Foreskin fibroblast (primary cell): ENCODE measurements at places on chromosomes 6 and 20.

DNA sequence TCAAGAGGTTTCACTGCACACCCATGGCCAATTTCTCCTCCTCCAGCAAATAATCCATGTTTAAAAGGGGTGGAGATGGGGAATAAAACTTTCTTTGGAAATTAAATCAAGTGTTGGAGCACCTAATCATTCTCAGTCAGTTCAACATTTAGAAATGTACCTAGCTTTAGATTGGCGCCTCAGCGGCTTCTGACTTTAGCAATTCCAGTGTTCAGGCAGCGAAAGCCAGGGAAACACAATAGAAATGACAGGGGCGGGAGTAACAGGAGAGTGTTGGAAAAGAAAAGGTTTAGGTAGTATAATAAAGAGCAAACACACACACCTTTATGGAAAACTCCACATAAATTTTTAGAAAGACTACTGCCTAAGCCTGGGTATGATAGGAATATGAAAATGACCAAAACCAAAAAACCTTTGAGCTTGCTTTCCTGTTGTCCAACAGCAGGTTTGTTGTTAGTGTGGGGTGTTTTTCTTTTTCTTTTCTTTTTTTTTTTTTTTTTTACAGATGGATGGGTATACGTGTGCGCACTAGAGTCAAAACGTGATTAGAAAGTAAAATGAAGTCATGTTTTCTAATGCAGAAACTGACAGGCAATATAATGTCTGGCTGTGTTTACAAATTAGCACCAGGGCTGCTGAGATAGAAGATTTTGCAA, 7.7 kb downstream of the TFAP2A start:
- no peak for DNase-seq

DNA sequence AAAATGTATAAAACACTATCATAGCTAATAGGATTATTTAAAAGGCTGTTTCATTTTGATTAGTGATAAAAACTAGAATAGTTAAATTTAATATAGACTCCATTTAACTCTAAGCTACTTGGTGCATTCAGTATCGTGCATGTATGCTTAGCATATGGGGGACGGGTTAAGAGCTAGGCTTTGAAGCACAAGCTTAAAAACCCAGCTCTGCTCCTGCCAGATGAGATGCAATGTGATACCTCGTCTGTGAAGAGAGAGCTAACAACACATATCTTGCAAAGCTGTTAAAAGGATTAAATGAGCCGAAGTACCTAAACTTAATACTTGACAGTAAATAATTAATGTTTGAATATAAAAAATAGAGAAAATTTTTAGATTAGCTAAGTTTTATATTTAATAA, 42.2 kb downstream of the DTNBP1 start:
- DNase-seq = no peak

- no peak for DNase-seq
Measured at GRCh38 chr6:20640181-20640580, 105.9 kb downstream of the CDKAL1 start.

GRCh38 chr6:125471667-125472066, 169.9 kb upstream of the HDDC2 start:
- no peak for DNase-seq
